T-helper 9 cell (primary cell): ENCODE measurements at places on chromosomes 2 and 18.

GRCh38 chr2:120619579-120619978 is 116.1 kb upstream of the GLI2 start:
- DNase-seq, result no peak

- no peak for DNase-seq
These were observed 1.5 kb upstream of the VSNL1 start for GRCh38 chr2:17538844-17539554.

DNA sequence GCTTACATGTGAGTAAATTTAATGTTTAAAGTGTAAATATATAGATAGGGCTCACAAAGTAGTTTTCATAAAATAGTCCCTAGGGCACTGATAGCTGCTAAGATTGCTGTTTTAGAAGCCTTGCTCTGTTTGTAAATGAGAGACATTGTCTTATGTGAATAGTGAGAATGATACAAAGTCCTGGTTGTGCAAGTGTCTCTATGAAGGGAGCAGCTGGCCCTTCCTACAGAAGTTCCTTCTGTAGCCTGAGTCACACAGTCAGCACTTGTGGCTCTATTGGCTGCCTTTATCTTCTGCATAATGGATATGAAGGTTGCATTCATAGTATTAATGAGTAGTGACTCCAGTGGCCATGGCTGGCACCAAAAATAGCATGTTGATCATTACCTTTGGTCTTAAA is 279.7 kb downstream of the OSR1 start:
- no peak for DNase-seq

DNA sequence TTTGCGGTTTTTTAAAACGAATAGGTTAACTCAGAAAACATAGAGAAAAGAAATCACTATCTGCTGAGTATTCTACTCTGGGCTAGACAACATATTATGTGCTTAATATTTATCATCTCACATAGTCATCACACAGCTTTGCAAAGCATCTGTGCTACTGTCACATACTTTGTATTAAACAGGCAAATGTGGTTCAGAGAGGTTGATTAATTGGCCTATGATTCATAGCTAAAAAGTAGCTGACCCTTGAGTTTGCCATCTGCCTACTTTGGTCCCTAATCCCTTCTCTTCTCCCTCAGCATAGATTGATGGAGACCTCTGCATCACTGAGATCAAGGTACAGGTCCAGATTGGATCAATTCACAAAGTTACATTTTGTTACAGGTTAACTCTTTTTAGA is 21.4 kb downstream of the ANKRD30B start:
- no peak for DNase-seq

DNA sequence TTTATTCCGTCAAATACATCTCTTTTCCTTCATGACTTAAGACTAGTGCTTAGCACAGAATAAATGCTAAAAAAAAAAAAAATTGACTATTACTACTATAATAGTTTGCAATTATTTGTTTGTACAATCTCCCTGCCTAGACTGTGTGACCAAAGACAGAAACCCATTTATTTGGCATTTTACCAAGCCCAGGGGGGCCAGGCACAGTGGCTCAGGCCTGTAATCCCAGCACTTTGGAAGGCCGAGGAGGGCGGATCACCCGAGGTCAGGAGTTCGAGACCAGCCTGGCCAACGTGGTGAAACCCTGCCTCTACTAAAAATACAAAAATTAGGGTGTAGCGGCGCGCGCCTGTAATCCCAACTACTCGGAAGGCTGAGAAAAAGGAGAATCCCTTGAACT is 1.4 kb downstream of the ASB3 start:
- DNase-seq, result no peak

DNA sequence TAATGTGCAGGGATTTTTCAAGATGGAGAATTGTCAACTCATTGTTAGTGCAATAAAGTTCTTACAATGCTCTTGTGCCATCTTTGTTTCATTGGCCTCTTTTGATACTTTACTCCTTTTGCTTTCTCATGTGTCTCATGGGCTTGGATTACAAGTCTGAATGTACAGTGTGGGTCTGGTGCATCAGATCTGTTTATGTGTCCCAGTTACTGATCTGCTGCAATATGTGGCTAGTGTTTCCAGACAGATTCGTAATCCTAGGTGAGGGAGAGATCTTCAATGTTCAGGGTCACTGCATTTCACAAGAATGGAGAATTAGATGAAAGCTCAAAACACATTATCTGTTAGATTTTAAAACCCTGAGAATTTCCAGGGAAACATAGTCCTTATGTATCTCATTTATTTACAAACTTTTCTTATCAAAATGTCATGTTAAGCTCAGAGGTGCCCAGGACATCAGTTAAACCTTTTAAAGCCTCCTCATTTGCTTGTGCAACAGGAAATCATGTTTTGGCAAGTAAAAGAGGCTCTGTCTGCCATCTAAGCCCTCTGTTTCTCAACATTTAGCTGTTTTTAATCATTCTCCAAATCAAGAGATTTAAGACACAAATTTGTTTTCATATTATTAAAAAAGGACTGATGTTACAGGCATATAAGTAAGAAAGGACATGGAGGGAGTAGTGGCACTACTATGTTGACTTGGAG is 108.1 kb downstream of the NUP35 start:
- no peak for DNase-seq

GRCh38 chr2:190649798-190650390 is 1.0 kb downstream of the NAB1 start:
- DNase-seq, result no peak

DNA sequence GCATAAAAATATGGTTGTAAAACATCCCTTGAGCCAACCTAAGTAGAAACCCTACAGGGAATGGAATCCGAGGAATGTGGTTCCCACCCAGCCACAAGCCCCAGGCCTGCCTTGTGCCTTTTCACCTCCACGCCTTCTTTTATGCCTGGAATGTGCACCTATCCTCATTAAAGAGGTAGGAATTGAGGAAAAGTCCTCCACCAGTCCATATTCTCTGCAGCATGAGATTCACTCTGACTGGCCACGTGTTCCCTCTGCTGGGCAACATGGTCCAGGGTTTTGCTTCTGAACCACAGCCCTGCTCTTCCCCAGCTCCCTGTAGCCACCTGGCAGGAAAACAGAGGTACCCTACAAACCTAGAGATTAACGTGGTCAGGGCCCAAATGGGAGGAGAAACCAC is 787.9 kb upstream of the RAB6C start:
- DNase-seq, result no peak

DNA sequence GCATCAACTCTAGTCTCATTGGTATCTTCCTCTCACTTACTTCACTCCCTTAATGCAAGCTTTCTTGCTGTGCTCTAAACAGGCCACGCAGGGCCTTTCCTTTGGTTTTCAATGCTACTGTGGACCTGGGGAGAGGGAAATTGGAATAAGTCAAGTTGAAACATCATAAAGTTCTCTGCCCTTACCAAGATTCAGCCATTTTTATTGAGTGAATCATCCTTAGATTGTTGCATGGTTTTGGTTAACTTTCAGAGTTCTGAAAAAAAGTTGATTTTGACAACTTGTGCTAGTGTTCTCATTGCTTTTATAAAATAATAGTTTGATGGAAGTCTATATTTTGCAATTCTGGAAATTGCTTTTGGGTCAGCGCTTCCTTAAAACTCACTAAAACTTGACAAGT is 852.8 kb upstream of the ACVR2A start:
- no peak for DNase-seq

- peak; percentile 42 for DNase-seq
These were observed at the start of gene DOCK10 for GRCh38 chr2:225041851-225042799. Gene DOCK10 (minus strand): TSS chr2:225042468. CDS start chr2:225042374, 94 bp downstream.

- DNase-seq, result no peak
These were observed 2.6 kb downstream of the DPYSL5 start for GRCh38 chr2:26850505-26850904.
